ENCODE measurements at places on chromosomes 5 and 9.

- no peak for DNase-seq
Measured at GRCh38 chr5:104733063-104733669, 1170.6 kb upstream of the NUDT12 start.

DNA sequence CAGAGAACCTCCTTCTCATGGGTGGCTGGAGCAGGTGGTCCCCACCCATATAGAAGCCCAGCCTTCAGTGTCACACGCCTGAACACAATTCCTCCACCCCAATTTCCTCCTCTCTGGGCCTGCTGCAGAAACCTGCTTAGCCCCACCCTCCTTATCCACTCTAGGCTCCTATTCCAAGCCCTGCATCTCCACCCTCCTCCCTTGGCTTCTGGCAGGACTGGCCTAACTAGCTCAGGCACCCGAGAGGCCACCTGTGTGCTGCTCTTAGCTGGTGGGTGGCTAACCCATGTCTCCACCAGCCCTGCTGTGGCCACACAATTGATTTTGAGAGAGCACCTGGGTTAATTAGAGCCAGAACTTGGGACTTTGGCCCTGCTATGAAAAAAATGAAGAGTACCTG, 77.3 kb upstream of the ATP10B start:
- DNase-seq: no peak

- no peak for DNase-seq
Measured at GRCh38 chr5:143448518-143448917, 45.0 kb upstream of the NR3C1 start.

GRCh38 chr5:99122976-99123375, 194.2 kb upstream of the CHD1 start:
- no peak for DNase-seq

GRCh38 chr9:91825422-91825821, 124.6 kb downstream of the ROR2 start:
- DNase-seq: no peak

- no peak for DNase-seq
Measured at GRCh38 chr9:112140936-112141335, 34.2 kb downstream of the SUSD1 start.

- no peak for DNase-seq
Measured at GRCh38 chr9:116383936-116384335, 230.3 kb downstream of the PAPPA start.

GRCh38 chr5:42586625-42587024, 163.4 kb downstream of the GHR start:
- no peak for DNase-seq

DNA sequence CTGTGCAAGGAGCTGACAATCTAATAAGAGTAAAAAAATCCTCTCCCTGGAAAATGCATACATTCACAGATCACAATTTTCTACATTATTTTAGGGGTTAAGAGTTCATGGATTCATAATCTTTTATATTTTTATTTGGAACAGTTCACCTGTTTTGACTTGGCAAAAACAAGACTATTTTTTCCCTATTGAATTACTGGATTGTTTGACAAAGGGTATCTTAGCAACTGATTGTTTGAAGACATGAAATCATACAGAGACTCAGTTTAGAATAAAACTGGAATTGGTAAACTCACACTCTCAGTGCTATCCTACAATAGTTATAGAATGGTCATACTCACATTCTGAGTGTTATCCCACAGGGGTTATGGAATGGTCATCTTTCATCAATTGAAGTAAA, 358.2 kb upstream of the PTGER4 start:
- DNase-seq: no peak

GRCh38 chr5:138444774-138445546, 6.1 kb downstream of the REEP2 start:
- no peak for DNase-seq

DNA sequence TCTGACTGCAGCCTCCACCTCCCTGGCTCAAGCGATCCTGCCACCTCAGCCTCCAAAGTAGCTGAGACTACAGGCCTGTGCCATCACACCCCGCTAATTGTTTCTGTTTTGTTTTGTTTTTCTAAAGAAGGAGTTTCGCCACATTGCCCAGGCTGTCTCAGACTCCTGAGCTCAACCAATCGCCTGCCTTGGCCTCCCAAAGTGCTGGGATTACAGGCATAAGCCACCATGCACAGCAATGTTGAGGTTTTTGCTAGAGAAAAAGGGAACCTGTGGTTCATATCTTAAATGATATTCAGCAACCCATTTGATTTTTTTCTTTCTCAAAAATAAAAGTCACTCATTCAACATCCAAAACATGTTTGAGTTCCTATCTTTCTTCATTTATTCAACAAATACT, 20.4 kb upstream of the DELE1 start:
- no peak for DNase-seq

- DNase-seq: no peak
Measured at GRCh38 chr9:124202447-124202971, 55.2 kb upstream of the NEK6 start.

DNA sequence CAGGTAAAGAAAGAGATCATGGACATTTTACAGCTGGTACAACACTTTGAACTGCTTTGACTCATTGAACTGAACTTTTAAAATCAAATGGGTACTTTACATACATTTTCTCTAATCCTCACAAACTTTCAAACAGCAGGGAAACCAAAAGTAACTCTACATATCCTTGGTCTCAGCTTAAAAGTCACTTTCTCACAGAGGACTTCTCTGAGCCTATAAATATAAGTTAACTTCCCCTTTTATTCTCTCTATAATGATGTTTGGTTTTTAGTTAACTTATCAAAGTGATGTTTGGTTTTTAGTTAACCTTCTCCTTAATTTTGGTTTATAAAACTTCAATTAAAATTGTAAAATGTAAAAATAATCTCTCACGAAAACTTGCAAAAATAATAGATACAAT, 209.8 kb downstream of the MCTP1 start:
- no peak for DNase-seq

DNA sequence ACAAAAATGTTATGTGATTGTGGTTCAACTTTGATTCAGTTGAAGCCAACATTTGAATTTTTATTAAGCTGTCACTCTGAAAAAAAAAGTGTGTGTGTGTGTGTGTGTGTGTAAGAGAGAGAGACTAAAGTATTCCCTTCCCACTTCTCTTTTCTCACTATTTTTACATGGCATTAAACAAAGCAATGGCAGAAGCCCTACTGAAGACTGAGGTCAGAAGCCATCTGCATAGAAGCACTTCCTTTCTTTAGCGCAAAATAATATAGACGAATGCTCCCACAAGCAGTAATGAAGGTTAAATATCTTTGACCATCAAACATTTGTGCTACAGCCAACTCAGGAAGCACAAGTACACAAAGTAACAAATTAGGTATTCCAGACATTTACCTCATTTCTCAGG, 540.5 kb downstream of the KCTD16 start:
- no peak for DNase-seq

Data from brain pericyte (primary cell).